Activated T-helper 2 cell treated with anti-CD3 and anti-CD28 coated beads, Interferon-gamma antibody, Interleukin-2, Interleukin-4, amounts not matched to agents 10 μg/mL and 5 μg/mL and 100 μg/mL, durations not matched to agents 14 hours and 24 hours and 36 hours (primary cell): ENCODE measurements at places on chromosomes 3 and 15.

DNA sequence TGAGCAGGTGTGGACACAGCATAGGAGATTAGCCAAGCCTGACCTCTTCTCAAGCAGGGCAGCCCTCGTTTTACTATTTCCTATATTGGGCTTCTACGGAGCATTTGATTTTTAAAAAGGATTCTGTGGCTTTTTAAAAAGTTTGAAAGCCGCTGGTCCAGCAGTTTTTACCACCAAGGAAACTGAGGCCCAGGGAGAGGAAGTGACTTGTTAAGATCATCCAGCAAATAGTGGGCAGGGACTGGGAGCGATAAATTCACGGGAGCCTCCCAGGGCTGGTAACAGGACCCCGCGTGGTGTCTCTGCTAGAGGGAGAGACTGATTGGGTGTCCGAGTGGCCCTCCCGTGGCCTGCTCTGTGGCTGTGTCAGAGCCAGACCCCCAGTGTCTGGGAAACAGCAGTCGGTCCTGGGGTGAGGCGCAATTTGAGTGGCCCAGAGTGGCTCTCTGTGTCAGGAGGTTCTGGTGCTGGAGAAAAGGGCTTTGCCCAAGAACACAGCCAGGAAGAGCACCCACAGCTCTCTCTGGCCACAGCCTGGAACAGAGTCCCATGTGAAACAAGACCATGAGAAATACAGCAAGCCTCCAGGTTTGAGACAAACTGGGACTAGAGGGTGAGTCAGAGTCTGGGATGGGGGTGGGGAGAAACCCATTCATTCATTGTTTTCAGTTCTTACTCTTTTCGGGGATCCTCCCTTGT, 4.2 kb downstream of the FURIN start:
- peaks cover 72% of the 10 kb centered on the region for H3K36me3 ChIP-seq
- no peaks in the 10 kb centered on the region for H3K27me3 ChIP-seq
- no peak for DNase-seq
- H3K27ac ChIP-seq = peak overlapping the region; percentile 92

DNA sequence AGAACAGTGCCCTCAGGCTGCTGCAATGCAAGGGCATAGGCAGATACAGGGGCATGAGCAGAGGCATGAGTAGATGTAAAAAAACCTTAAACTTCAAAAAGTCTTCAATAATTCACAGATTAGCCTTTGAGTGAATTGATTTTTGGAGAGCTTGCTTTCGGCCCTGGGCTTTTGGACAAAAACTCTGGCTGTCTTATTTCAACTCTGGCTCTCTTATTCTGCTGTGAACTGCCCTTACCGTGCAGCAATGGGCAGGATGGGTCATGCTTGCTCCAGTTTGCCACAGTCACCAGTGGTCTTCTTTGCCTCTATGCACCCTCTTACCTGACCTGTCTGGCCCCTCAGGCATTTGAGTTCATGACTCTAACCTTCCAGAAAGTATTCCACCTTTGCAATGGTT, 555.7 kb downstream of the MAGI1 start:
- H3K27ac ChIP-seq = no peak overlapping the region
- no peak overlapping the region for H3K4me3 ChIP-seq
- no peak for DNase-seq
- no peaks in the 10 kb centered on the region for H3K36me3 ChIP-seq

DNA sequence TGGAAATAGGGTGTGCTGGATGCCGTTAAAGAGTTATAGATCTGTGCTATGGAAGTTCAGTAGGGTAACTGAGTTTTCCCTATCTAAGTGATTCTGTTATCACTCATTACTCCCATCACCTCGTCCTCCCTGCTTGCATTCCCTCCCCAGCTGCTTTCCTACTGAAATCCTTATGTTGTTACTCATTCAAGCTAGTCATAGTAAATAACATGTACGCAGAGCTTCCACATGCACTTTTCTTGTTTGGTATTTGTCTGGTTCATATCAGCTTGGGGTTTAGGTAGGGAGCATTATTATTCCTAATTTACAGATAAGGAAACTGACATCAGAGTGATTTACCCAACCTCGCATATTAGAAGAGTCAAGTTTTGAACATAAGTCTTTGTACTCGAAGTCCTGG, 135.1 kb downstream of the HCN4 start:
- no peaks in the 10 kb centered on the region for H3K27me3 ChIP-seq
- H3K4me1 ChIP-seq = peaks cover 2% of the 10 kb centered on the region
- no peak overlapping the region for H3K27ac ChIP-seq
- no peaks in the 10 kb centered on the region for H3K36me3 ChIP-seq

DNA sequence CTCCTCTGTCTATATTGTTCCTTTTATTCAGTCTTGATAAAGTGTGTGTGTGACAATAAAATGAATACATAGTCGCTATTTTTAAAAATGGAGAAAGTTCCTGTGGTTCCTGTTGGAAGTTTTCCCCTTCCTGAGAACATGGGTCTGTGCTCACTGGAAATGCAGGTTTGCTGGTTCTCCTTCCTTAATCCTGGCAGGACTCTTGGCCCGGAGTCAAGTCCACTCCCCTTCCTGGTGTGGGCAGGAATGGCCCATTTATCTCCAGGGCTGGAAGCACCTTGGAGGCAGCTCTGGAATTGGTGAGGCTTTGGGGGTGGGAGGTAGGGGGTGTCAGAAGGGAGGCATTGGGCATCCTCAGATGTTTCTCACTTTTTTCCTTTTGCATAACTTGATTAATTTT, 30.1 kb downstream of the FOXL2 start:
- no peak for DNase-seq
- H3K4me3 ChIP-seq = no peak overlapping the region
- H3K4me1 ChIP-seq = peaks cover 5% of the 10 kb centered on the region
- no peaks in the 10 kb centered on the region for H3K36me3 ChIP-seq
- H3K27ac ChIP-seq = no peak overlapping the region

DNA sequence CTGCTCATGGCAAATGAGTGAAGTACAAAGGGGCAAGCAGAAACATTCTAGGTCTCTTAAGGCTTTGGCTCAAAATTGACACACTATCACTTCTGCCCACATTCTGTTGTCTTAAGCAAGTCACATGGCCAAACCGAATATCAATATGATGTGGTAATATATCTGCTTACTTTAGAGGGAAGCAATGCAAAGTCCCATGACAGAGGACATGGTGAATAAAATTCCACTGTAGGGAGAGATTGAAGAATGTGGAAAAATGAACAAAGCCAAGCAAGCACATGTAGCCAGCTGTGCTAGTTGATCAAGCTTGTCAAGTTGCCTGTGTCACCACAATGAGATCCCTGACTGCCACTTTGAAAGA, 11.2 kb upstream of the TBC1D5 start:
- no peak for DNase-seq
- H3K36me3 ChIP-seq = no peaks in the 10 kb centered on the region
- no peak overlapping the region for H3K27ac ChIP-seq
- H3K27me3 ChIP-seq = peaks cover 17% of the 10 kb centered on the region
- no peak overlapping the region for H3K4me3 ChIP-seq

DNA sequence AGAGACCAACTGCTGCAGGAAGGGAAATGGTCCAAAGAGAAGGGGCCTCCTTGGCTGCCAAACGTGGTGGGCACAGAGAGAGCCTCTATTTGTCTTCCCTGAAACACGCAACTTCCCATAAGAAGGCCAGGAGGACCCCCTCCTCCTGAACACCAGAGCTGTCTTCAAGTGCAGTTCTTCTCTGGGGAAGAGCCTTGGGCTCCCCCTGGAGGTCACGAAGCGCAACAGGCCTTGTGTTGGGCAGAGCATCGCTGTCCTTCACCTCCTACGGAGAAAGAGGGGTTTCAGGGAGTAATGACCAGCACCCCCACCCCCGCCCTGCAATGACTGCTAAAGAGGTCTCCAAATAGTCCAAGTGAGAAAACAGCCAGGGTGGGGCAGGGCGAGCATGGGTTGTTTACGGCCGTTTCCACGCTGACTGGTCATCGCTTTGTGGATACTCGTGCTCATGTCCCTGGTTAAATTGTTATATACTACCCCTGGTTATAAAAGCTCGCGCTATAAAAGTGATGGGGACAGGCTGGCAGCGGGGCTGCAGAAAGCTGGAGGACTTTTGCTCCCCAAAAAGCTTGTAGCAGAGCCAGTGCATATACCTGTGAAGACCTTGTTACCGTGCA, 397.5 kb upstream of the ATP10A start:
- no peaks in the 10 kb centered on the region for H3K36me3 ChIP-seq
- no peak overlapping the region for H3K27ac ChIP-seq
- H3K4me3 ChIP-seq = no peak overlapping the region
- no peaks in the 10 kb centered on the region for H3K27me3 ChIP-seq

DNA sequence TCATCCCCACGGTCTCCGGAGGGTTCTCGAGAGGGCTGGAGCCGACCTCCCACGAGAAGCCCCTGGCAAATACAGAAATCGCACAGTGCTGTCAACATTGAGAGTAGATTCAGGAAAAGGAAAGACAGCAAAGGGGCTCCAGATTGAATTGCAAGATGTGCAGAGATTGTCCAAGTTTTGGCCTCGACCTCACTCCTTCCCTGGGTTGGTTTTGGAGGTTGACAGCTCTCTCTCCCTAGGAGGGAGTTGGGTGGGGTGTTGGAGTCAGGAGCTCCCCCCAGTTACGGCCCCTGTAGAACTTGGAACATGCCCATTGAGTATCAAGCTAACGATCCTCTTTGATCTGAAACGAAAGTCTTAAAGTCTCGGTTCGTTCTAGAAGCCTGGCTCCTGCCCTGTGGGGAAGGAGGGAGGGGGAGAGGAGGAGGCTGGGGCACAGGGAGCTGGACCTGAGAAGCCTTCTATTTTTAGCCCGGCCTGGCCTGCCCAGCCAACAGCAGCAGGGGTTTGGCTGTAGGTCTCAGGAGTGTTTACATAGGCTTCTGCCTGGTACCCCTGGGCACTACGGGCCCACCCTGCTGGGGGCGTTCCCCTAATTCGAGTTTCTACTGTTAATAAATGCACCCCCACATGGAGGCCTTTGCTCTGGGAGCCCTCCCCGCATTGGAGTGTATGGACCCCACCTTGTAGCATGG, 672 bp upstream of the KY start:
- no peaks in the 10 kb centered on the region for H3K4me1 ChIP-seq
- no peak overlapping the region for H3K27ac ChIP-seq
- no peaks in the 10 kb centered on the region for H3K36me3 ChIP-seq
- DNase-seq = no peak
- peaks cover 20% of the 10 kb centered on the region for H3K27me3 ChIP-seq
- no peak overlapping the region for H3K4me3 ChIP-seq

DNA sequence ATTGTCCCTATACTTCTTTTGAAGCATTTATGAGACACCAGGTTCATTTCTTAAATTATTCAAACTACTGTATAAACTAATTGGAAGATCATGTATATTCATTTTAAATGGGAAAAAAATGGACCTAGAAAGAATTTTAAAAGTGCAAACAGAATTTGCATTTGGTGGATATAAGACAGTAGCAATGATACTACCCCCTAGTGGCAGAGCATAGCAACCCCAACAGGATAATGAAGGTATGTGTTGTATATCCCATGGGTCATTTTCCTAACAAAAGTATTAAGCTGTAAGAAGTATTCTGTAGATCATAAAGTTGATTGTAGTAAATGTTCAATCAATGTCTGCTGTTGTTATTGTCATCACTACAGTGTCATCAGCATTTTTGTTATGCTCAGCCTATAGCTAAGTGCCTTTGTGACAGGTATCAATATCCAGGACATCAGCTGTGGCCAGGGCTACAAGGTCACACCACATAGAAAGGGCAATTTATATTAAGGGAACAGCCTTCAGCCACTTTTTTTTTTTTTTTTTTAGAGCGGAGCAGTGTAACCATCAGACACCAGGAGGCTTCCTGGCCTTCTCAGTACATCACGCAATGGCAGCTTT, 175.8 kb downstream of the FOXB1 start:
- no peak for DNase-seq
- no peaks in the 10 kb centered on the region for H3K36me3 ChIP-seq
- no peak overlapping the region for H3K4me3 ChIP-seq
- no peak overlapping the region for H3K27ac ChIP-seq

DNA sequence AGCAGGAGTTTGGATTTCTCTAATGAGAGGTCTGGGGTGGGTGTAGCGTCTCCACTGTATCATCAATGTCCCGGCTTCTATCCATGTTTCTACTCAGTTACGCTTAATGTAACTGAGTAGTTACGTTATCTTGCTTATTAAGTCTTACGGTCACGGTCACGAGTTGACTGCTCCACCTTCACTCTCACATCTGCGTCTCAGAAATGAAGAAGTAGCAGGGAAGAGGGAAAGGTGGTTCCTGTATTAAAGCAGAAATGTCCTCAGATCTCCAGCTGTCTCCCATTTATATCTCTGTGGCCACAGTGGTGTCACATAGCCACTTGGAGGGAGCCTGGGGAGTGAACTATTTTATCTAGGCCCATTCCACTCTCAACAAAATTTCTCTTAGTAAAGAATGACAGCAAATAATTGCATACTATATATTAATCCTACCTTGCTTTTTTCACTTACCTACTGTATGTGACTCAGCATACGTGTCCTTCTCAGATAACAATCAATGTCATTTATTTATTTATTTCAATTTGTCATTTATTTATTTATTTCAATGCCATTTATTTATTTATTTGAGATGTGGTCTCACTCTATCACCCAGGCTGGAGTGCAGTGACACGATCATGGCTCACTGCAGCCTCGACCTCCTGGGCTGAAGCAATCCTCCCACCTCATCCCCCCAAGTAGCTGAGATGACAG, 39.7 kb upstream of the RNU6-1 start:
- no peak for DNase-seq
- peaks cover 19% of the 10 kb centered on the region for H3K27me3 ChIP-seq
- H3K4me3 ChIP-seq = no peak overlapping the region
- H3K27ac ChIP-seq = no peak overlapping the region

DNA sequence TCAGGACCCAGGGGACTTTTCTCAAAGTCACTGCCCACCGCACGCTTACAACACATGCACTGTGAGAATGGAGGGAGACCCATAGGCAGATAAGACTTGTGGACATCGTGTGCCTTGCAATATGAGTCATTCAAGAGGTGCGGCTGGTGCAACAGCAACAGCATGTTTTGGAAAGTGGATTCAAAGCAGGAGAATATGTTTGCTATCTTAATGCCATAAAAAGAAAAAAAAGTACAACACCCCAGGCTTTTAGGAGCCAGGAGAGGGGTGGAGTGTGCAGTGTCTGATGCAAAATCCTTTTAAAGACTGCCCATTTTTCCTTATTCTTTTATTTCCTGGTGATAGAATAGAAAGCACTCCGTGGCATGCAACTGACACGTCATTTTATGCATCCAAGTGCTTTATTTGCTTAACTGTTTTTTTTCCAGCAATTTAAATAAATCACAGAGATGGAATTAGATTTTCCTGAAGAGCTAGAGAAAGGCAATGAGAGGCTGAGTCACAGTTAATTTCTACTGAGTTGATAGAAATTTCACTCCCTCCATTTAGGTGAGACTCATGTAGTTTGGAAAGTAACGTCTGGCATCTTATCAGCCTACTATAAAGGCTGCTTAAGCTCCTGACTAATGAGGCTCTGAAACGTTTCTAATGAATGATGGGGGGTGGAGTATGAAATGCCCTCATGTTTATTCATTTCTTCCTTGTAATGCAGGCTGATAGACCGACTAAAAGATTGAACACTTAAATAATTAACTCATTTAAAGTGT, 96.4 kb downstream of the NSUN3 start:
- H3K27me3 ChIP-seq = no peaks in the 10 kb centered on the region
- H3K4me1 ChIP-seq = no peaks in the 10 kb centered on the region
- no peak overlapping the region for H3K27ac ChIP-seq
- H3K4me3 ChIP-seq = no peak overlapping the region
- no peaks in the 10 kb centered on the region for H3K36me3 ChIP-seq
